ENCODE measurements at places on chromosomes 6 and 20. TPM values are rescaled to one million over a fixed set of nuclear protein-coding genes. Genes with fewer than 3 reads are reported as not detected.

GRCh38 chr20:51216850-51217249 is 193.9 kb upstream of the KCNG1 start:
- no peaks in the 10 kb centered on the region for H3K4me1 ChIP-seq
- no peak overlapping the region for H3K27ac ChIP-seq
- no peak overlapping the region for H3K4me3 ChIP-seq
- no peak for DNase-seq
- peaks cover 16% of the 10 kb centered on the region for H3K36me3 ChIP-seq
- H3K27me3 ChIP-seq: peaks cover 8% of the 10 kb centered on the region

DNA sequence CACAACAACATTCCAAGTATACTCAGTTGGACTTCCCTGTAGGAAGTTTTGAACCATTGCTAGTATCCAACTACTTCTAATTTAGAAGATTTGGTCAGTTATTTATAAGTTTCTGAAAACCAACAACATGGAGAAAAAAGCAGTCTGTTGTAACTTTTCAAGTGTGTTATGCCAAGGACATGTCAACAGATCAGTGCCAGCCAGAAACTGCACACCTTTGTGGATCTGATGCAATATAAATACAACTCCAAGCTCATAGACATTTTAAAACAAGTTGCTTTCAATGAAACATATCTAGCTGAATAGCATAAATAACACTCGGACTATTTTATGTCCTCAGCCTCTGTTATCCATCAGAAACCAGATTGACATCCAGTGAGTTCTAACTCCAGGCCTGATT is 58.3 kb upstream of the CARMIL1 start:
- no peak overlapping the region for H3K4me3 ChIP-seq
- no peaks in the 10 kb centered on the region for H3K36me3 ChIP-seq
- DNase-seq: no peak

Gene HNF4A
- total RNA-seq: not detected

DNA sequence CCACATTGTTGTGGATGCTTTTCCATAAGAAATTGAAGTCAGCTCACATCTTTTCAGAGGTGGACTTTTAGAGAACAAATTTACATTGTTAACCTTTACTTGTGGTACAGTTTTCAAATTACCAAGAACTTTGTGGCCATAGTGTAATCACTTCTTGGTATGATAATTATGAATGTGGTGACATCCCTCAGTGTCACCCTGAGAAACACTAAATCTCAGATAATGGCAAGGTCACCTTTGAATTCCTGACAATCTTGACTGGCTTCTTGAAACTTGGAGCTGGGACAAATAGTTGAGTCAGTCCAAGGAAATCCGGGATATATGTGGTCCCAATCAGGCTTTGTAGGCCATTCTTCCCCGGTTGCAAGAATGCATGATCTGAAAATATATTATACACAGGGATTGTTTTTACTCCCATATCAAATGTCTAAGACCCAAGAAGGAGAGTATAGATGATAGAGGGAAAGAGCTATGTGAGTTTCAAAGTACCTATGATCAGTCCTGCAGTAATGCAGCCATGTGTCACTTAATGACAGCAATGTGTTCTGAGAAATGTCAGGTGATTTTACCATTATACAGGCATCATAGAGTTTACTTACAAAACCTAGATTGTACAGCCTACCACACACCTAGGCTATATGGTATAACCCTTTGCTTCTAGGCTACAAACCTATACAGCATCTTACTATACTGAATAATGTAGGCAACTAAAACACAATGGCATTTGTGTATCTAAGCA is 120.8 kb upstream of the MTHFD1L start:
- DNase-seq: no peak
- H3K27me3 ChIP-seq: no peaks in the 10 kb centered on the region
- no peaks in the 10 kb centered on the region for H3K4me1 ChIP-seq
- H3K27ac ChIP-seq: no peak overlapping the region

DNA sequence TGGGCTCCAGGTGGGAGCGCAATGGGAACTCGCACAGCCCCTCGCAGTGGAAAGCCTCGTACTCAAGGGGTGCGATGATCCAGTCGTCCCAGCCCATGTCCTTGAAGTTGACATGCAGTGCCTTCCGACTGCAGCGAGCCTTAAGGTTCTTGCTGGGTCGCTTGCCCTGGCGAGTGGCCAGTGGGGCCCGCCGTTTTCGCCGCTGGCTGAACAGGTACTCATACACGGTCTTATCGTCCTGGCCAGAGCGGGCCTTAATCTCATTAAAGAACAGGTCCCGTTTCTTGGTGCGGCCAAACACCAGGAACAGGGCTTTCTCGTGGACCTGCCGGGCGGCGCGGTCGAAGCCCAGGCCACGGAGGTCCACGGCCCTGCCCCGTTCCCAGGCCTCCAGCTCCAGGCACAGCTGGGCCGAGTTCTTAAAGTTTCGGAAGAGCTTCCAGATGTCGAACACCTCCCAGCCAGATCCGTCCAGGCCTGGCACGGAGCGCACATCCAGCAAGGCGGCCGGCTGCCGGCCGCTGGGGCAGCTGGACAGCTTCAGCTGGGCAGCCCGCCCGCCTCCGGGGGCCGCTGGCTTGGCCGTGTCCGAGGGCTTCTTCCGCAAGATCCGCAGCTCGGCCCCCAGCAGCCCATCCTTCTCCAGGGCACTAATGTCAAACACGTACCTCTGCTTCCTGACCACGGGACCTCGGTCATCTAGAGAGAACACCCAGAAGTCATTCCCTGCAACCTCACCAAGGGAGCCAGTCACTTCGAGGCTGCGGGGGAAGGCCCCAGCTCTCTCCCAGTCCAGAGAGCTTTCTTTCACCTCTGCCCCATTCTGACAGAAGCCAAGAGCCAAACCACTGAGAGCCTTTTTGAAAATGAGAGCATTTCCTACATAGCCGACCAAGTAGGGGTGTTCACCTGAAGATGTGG is 3.7 kb downstream of the GDF5 start:
- no peaks in the 10 kb centered on the region for H3K36me3 ChIP-seq
- H3K27me3 ChIP-seq: peaks cover 6% of the 10 kb centered on the region
- peaks cover 7% of the 10 kb centered on the region for H3K4me1 ChIP-seq
- H3K4me3 ChIP-seq: no peak overlapping the region
- no peak overlapping the region for H3K27ac ChIP-seq

- peaks cover 4% of the 10 kb centered on the region for H3K36me3 ChIP-seq
- no peak overlapping the region for H3K4me3 ChIP-seq
- peaks cover 5% of the 10 kb centered on the region for H3K4me1 ChIP-seq
- H3K27ac ChIP-seq: no peak overlapping the region
Measured at GRCh38 chr6:41901882-41902519, 6.8 kb upstream of the USP49 start.

GRCh38 chr20:25466846-25467245 is 59.4 kb downstream of the GINS1 start:
- H3K27ac ChIP-seq: no peak overlapping the region
- peaks cover 11% of the 10 kb centered on the region for H3K27me3 ChIP-seq
- H3K36me3 ChIP-seq: peaks cover 11% of the 10 kb centered on the region
- peaks cover 17% of the 10 kb centered on the region for H3K4me1 ChIP-seq
- no peak overlapping the region for H3K4me3 ChIP-seq

- H3K27ac ChIP-seq: no peak overlapping the region
- H3K4me3 ChIP-seq: no peak overlapping the region
- H3K36me3 ChIP-seq: peaks cover 6% of the 10 kb centered on the region
Measured at GRCh38 chr6:328136-328670, 35.9 kb downstream of the DUSP22 start.

GRCh38 chr20:10721976-10722375 is 48.2 kb upstream of the JAG1 start:
- no peak overlapping the region for H3K27ac ChIP-seq
- H3K4me3 ChIP-seq: no peak overlapping the region
- peaks cover 16% of the 10 kb centered on the region for H3K4me1 ChIP-seq
- no peaks in the 10 kb centered on the region for H3K36me3 ChIP-seq
- no peak for DNase-seq

GRCh38 chr20:51507216-51508036 is 35.1 kb downstream of the NFATC2 start:
- peaks cover 6% of the 10 kb centered on the region for H3K27me3 ChIP-seq
- no peak for DNase-seq
- peaks cover 8% of the 10 kb centered on the region for H3K4me1 ChIP-seq
- H3K36me3 ChIP-seq: peaks cover 10% of the 10 kb centered on the region
- no peak overlapping the region for H3K27ac ChIP-seq
- no peak overlapping the region for H3K4me3 ChIP-seq

GRCh38 chr6:144785056-144785455 is 499.9 kb downstream of the UTRN start:
- H3K36me3 ChIP-seq: no peaks in the 10 kb centered on the region
- no peaks in the 10 kb centered on the region for H3K27me3 ChIP-seq
- DNase-seq: no peak
- H3K4me1 ChIP-seq: no peaks in the 10 kb centered on the region

- no peak overlapping the region for H3K27ac ChIP-seq
- no peak overlapping the region for H3K4me3 ChIP-seq
- no peaks in the 10 kb centered on the region for H3K36me3 ChIP-seq
- H3K27me3 ChIP-seq: no peaks in the 10 kb centered on the region
Measured at GRCh38 chr6:152117156-152118133, 310.0 kb downstream of the ESR1 start.

Gene C6orf132
- 0.25 TPM for total RNA-seq

Measured in glutamatergic neuron (in vitro differentiated cells).